ENCODE measurements at places on chromosomes 6 and 20. TPM values are rescaled to one million over a fixed set of nuclear protein-coding genes. Genes with fewer than 3 reads are reported as not detected.

The TXLNB gene
- not detected for total RNA-seq

The PGK2 gene
- total RNA-seq, result not detected

The VGLL2 gene
- not detected for total RNA-seq

The TREML2 gene
- not detected for total RNA-seq

The CTCFL gene
- total RNA-seq, result not detected

The TRAPPC3L gene
- not detected for total RNA-seq

The ZNF343 gene
- 15.5 TPM for total RNA-seq

The OLIG3 gene
- total RNA-seq, result 75.1 TPM

The SPEF1 gene
- total RNA-seq, result 0.22 TPM

The DEFB124 gene
- total RNA-seq, result not detected

The OR5V1 gene
- not detected for total RNA-seq

The FAM184A gene
- total RNA-seq, result 20.0 TPM

The MTFR2 gene
- total RNA-seq, result 1.9 TPM

The APOBEC2 gene
- total RNA-seq, result 0.61 TPM

The ARG1 gene
- not detected for total RNA-seq

The RBPJL gene
- not detected for total RNA-seq

The POFUT1 gene
- total RNA-seq, result 29.5 TPM

The SMLR1 gene
- total RNA-seq, result not detected

The PTPRK gene
- 50.3 TPM for total RNA-seq

The IP6K3 gene
- 2.7 TPM for total RNA-seq

The GDAP1L1 gene
- total RNA-seq, result 111 TPM

The GMNN gene
- 20.1 TPM for total RNA-seq

The ASIP gene
- not detected for total RNA-seq

The TSPYL1 gene
- 63.3 TPM for total RNA-seq

The RNF217 gene
- 5.9 TPM for total RNA-seq

The IL17F gene
- total RNA-seq, result not detected

The CD2AP gene
- total RNA-seq, result 14.9 TPM

The PPP1R10 gene
- total RNA-seq, result 99.7 TPM

The GNMT gene
- 0.54 TPM for total RNA-seq

The CCN5 gene
- total RNA-seq, result not detected

The NOX3 gene
- not detected for total RNA-seq

The SLC17A3 gene
- total RNA-seq, result not detected

The EYS gene
- total RNA-seq, result 13.2 TPM

The GSTA3 gene
- total RNA-seq, result not detected

The C4A gene
- total RNA-seq, result 9.3 TPM

The FANCE gene
- 33.4 TPM for total RNA-seq

The SAYSD1 gene
- total RNA-seq, result 18.4 TPM

The CNKSR3 gene
- 2.0 TPM for total RNA-seq

The CTAGE9 gene
- total RNA-seq, result not detected

The TMEM217 gene
- total RNA-seq, result not detected

The SULF2 gene
- total RNA-seq, result 97.8 TPM

The DNAH8 gene
- not detected for total RNA-seq

The TNNC2 gene
- total RNA-seq, result 0.64 TPM

The SLC2A10 gene
- total RNA-seq, result 0.37 TPM

The VNN1 gene
- not detected for total RNA-seq

The CDSN gene
- not detected for total RNA-seq

The CENPQ gene
- total RNA-seq, result 3.4 TPM

The C20orf204 gene
- 3.9 TPM for total RNA-seq

The HEBP2 gene
- total RNA-seq, result 53.0 TPM

The CYP24A1 gene
- not detected for total RNA-seq

The C20orf202 gene
- not detected for total RNA-seq

The FAM217A gene
- total RNA-seq, result not detected

Measured in glutamatergic neuron (in vitro differentiated cells).